ENCODE measurements at places on chromosomes 5 and 9.

DNA sequence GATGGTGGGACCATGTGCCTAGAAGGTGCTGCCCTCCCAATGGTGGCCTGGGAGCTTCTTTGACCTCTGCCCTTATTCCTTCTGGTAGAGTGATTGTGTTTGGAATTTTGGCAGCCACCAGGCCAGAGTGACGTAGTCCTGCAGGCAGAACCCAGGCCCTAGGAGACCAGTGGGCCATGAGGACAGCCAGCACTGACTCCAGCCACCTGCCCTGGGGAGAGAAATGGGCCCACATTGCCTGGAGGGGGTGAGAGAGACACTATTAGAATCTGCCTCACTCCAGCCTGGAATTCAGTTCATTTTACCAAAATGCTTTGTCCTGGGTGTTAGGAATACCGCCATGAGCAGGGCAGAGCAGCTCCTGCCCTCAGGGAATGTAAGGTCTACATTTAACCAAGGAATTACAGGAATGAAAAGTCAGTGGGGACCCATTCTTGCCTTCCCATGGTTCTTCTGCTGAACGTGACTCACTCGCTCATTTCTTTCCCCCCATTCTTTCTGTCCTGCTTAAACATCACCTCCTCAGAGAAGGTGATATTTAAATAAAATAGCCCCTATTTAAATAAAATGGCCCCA, 5.5 kb upstream of the COL27A1 start:
- DNase-seq, result no peak

- DNase-seq, result no peak
These were observed 77.3 kb downstream of the SEMA4D start for GRCh38 chr9:89420397-89421178.

DNA sequence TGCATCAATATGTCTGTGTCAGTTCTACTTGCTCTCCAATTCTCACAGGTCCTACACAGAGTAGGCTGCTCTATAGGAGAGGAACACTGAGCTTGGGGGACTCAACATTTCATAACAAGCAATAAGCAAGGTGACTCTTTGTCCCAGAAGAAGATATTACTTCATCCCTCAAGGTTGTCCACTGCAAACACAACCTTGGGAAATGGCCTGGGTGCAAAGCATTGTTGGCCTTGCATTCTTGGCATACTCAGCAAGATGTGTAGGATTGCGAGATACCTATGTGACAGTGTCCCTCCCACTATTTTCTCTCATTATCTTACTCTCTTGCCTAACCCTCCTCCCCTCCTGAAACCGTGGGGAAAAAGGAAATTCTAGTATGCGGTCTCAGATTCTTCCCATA, 169.8 kb upstream of the FREM1 start:
- no peak for DNase-seq

DNA sequence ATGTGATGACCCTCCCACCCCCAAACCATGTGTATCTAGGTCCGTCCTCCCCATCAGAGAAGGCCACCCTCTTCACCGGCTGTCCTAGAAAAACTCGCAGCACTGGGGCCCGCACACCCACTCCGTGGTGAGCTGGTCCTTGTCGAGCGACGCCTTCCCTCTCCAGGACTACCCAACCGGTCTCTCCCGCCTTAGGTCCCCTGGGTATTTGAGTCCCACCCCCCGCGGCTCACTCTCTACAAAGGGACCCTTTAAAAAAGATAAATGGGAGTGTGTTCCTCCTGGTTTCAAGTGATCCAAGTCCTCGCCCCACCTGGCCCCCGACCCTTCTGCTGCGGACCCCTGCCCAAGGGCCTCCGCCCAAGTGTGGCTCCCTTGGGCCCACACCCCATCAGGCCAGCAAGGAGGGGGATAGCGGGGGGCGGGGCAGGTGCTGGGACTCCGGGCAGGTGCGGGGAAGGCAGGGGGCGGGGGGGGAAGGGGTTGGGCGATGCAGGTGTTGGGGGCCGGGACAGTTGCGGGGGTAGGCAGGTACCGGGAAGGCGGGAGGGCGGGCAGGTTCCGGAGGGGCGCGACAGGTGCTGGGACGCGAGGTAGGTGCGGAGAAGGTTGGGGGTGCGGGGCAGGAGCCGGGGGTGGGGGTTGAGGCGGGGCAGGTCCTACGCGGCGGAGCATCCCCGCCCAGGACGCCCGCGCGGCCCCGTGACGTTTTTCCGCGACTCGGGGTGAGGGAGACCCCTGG, 970 bp upstream of the ARRDC1 start:
- DNase-seq, result no peak

- DNase-seq, result no peak
These were observed 55.3 kb downstream of the FBXO4 start for GRCh38 chr5:41980396-41980795.

DNA sequence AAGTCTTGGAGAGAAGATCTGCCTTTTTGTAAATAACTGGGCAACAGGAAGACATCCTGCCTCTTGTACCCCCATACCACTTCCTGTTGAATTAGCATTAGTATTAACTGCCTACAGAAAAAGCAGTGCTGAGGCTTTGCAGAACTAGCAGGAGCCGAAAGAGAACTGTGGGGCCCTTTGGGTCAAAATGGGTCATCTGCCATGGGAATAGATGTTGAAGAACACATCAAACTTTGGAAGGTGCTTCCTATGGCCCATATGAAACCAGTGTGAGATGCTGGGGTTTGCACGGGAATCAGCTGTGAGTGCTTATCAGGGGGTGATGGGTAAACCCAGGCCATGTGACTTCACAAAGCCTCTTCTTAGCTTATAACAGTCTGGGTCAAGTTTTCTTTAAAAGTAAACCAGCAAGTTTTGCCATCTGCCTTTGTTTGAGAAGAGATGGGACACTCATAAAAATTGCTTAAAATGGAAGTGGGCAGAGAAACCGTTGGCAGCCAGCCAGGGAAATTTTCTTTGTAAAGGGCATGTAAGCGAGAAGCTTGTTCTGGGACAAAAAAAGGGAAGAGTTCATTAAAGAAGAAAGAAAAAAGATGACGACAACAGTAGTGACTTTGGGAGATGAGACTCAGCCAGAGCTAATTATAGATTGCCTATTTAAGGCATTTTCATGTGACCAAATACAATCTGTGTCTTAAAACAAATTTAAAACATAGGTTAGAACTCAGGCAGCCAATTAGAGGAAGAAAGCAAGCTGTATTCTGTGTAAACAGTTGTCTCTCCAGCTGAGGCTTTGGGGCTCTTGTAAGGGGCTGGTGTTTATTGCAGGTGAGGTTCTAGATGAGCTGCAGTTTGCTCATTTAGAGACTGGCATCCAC, 4.4 kb downstream of the SLC25A25 start:
- no peak for DNase-seq

DNA sequence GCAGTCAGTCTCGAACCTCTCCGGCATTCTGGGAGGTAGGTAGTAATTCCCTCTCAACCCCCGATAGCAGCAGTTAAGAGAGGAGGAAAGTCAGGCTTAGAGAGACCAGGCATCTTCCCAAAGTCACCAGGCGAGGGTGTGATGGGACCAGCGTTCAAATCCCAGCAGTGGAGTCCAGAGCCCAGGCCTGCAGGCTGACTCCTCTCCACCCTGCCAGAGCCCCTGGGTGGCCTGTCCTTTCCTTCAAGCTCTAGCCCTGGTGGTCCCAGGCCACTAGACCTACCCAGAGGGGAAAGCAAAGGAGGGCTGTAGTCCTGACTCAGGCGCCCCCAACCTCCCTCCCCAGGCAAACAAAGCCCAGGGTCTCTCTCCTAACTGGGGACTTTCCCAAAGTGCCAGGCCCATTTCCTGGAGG, 4.2 kb upstream of the NR5A1 start:
- no peak for DNase-seq

- no peak for DNase-seq
These were observed 330.6 kb upstream of the MEF2C start for GRCh38 chr5:89213573-89213972.

DNA sequence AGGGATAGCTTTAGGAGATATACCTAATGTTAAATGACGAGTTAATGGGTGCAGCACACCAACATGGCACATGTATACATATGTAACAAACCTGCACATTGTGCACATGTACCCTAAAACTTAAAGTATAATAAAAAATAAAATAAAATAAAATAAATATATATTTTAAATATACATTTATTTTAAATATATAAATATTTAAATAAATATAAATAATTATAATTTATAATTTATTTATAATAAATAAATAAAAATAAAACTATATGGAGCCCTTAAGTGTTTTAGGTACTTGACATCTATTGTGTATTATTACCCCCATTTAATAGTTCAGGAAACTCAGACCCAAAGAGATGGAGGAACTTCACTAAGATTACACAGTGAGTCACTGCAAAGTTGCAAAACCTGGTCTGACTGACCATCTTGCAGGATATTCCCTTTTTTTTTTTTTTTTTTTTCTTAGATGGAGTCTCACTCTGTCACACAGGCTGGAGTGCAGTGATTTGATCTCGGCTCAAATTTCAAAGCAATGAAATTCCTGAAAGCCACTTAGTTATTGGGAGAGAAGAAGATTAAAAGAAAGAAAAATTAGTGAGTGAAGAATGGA, 5.8 kb upstream of the C5orf52 start:
- peak; percentile 24 for DNase-seq

GRCh38 chr5:160480652-160481051, 59.0 kb downstream of the PTTG1 start:
- DNase-seq, result no peak

DNA sequence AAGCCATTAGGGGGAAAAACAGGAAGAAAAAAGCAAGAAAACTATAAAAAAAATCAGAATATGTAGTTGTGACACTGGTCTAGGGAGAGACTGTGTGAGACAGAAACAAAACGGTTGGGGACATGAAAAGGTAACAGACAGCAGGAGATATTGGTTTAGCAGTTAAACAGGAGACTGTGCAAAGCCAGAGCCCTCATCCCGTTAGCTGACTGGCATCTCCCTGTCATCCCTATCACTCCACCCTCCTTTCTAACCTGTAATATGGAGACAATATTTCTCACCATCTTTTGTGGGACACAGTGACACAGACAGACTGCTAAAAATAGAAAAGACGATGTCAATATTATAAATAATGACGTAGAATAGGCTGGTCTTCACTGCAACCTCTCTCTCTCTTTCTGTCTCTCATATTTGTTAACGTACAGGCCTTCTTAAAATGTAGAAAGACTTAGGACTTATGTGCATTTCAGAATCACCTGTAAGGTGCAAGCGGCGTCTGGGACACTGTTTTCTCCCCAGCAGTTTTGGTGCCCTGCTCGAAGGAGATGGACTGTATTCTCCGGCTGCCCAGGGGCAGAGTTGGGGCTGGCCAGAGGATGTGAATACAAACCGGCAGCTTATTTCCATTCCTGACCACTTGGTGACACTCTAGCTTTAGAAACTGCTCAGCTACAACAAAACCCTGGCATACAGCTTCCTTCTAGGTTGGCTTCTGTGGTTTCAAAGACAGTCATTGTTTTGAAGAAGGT, 190.6 kb downstream of the MAT2B start:
- peak; percentile 70 for DNase-seq

- no peak for DNase-seq
These were observed 75.7 kb upstream of the GLIS3 start for GRCh38 chr9:4375424-4376200.

- DNase-seq, result no peak
These were observed 7.1 kb downstream of the INPP5E start for GRCh38 chr9:136432591-136432990.

DNA sequence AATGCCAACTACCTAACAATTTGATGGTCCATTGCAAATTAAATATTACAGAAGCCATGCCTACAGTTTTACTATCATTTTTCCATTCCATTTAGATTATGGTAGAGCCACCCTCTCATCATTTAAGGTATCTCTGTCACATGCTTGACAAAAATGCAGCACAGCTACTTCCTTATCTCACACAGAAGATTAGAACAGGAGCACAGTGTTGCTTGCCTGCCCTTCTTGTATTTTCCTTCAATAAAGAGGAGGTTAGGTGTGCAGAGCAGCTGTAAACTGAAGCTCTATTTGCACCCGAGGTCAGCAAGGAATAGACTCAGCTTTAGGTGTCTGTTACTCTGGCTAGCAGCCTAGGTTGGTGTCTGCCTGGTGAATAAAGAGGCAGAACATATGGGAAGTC, 51.5 kb upstream of the ATP10B start:
- DNase-seq, result no peak

DNA sequence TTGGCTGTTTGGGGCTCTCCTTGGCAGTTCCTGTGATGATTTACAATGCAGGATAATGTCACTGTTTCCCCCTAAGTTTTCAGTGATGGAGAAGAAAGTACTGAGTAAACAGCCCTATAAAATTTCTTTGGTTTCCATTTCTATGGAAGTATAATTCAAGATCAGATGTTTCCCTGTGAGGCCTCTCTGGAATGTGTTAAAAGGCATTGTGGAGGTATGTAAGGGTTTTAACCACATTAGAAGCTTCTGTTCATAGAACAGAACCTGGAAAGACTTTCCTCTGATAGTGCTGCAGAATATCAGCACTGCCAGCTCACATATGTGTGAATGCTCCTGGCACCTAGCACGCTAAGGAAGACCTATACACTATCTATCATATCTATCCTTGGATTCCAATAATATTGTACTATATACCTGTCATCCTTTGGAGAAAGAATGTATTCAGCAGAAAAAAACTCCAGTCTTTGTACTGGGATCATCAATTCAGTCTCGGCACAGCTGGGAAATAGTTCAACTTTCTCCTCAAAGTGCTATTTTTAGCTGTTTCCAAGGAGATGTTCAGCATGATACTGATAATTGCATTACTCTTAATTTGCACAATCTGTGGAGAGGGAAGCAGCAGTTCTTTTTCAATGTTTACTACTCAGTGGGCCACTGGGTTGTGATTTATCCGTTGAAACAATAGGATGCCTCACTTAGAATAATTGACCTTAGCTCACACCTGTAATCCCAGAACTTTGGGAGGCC, 21.9 kb downstream of the TTC1 start:
- DNase-seq, result no peak

GRCh38 chr9:87022178-87022577, 74.9 kb upstream of the GAS1 start:
- no peak for DNase-seq

- DNase-seq, result no peak
These were observed 25.1 kb downstream of the ERAP2 start for GRCh38 chr5:96901384-96901783.

DNA sequence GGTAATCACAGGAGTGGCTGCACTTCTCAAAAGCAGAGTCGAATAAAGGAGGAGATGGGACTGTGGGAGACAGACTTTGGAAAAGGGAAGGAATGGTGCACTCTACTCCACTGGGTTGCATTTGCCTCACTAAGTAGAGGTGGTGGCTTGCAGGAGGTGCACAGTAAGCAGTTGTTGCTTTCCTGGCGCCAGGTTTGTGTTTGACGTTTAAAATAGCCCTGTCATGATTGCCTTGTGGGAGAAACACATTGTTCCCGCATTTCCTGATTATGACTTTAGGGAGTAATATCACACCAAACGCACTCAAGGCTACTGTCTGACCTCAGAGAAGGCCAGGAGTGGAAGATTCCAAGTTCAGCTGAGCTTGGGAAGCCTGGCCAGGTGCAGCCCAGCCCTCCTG, 36.7 kb downstream of the DMRT1 start:
- DNase-seq, result no peak

DNA sequence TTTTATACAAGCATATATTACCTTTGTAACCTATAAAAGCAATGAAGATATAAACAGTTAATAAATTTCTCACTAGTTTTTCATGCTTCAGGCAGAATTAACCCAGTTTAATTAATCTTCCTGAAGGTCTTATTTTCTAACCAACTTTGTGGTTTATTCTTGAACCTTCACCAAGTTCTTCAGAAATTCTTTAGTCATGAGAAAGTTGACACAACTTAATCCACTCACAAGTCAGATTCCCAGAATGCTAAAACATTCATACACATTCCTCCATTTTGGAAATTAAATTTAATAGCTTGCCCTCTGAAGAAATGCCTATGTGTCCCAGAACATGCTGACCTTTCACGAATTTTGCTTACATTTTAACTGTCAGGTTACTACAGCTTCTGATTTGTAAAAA, 105.4 kb upstream of the PAM start:
- no peak for DNase-seq
